ENCODE measurements at places on chromosomes 2 and 18.

- DNase-seq, result no peak
Observed at GRCh38 chr2:134610871-134611270, 107.9 kb downstream of the TMEM163 start.

DNA sequence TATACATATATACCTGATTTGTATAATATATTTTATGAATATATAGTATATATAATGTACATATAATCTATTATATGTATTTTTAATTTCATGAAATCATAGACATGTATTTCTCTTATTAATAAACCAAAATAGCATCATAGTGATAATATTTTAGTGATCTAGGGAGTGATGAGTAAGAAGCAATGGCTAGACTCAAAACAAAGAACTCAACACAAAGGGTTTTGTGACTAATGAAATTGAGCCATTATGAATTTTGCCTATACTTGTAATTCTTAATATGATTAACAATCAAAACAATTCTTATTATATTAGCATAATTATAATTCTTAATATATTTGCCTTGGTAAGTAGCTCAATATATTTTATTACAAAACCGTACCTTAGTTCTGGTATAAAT is 1614.1 kb upstream of the TMEFF2 start:
- no peak for DNase-seq

DNA sequence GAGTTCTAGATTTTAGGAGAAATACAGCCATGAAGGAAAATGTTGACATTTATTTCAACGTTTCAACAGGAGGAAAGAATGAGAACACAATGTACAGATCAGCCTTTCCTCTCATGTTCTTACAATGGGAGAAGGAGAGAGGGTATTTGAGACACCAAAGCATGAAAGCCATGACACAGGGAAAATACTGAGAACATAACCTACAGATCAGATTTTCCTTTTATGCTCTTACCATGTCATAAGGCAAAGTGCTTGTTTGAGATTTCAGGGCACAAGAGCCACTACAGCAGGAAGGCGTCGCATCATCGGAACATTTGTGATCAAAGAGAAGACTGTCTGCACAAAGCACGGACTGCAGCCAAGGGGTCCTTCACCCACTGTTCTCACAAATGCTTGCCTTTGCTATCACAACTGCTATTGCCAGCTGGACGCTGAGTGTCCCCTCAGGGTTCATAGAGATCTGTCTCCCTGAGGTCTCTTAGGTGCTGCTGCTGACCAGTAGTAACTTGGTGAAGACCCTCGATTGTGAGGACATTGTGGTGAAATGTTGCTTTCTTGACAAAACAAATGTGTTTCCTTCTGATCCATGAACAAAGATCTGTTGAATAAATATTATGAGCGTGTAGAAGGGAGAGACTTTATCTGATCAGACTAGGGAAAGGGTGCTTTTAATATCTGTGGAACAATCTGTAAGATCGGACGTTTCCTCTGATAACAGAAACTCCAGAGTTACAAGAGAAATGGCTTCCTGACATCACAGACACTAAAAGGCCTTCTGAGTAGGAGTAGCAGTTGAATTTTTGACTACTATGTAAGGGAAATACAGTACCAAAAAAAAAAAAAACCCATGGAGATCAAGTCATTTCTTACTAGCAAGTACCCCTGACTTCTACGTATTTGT is 6.4 kb upstream of the IL1RL1 start:
- DNase-seq, result no peak

- DNase-seq, result peak; percentile 46
Observed at GRCh38 chr2:127012868-127013267, 94.1 kb downstream of the BIN1 start.

DNA sequence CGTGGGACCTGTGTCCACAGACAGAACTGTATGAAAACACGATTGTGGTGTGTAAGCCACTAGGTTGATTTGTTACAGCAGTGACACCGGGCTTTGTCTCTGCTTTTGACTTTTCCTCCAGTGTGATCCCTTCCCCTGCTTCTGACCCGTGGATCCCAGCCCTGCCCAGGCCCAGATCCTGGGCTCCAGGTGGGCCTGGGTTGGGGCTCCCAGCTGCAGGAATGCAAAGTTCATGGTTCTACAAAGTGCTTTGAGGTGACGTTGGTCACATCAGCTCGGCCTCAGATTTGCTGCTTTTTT is 26.8 kb downstream of the HPCAL1 start:
- no peak for DNase-seq

GRCh38 chr2:165082479-165082878 is 121.4 kb downstream of the SCN3A start:
- DNase-seq, result no peak

GRCh38 chr2:168825126-168825525 is 22.7 kb downstream of the NOSTRIN start:
- no peak for DNase-seq

DNA sequence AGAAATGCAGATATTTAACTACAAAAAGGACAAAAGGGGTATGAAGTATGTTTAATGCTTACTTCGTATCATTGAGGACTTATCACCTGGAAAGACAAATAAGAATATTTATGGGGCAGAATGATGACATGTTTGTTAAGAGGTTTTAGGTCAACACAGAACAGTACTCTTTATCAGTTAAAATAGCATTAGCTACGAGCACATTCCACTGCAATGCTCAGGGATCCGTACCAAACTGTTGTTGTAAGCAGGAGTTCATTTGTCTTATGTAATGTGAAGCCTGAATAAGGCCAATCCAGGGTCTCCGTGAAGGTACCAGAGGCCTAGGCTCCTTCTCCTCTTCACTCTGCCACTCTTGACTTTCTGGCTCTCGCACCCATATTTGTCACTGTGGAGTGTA is 465.7 kb upstream of the NRP2 start:
- no peak for DNase-seq

DNA sequence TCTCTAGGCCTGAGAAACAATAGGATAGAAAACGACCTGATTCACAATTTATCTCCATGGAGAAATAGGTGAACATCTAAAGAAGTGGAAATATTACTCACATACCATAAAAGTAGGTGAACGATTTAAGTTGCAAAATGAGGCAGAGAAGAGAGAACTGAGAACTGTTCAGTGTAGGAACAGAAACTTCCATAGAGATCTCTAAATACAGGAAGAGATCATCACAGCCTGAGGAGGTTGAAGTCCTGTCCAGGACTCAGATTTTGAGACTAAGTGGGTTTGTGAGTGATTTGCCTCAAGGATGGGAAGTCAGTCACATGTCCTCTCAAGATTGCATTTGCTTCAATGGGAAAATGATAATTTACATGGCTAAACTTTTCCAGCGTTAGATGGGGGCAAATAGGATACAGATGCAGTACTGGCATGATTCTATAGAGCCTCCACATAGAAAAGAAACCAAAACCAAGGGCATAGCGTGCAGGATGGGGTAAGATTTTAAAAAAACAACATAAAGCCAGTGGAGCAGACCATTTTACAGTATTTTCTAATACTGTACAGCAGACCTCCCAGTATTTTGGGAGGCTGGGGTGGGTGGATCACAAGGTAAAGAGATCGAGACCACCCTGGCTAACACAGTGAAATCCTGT is 68.8 kb downstream of the MEP1B start:
- no peak for DNase-seq

DNA sequence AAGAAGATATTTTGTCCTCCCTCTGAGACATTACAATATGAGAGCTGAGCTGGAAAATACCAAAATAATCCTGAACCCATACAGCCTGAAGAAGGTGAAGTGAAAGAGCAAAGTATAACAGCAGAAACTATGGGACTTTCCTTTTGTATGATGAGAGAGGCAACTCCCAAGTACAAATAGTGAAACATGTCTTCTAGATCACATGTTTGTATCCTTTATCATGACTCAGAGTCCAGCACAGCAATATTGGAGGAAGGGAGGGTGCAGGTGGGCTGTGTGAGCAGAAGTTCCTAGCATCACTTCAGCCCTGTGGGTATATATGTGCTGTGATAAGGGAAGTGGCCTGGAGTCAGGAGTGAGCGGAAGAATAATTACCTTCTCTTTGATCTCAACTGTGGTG is 265.6 kb upstream of the NRXN1 start:
- no peak for DNase-seq

DNA sequence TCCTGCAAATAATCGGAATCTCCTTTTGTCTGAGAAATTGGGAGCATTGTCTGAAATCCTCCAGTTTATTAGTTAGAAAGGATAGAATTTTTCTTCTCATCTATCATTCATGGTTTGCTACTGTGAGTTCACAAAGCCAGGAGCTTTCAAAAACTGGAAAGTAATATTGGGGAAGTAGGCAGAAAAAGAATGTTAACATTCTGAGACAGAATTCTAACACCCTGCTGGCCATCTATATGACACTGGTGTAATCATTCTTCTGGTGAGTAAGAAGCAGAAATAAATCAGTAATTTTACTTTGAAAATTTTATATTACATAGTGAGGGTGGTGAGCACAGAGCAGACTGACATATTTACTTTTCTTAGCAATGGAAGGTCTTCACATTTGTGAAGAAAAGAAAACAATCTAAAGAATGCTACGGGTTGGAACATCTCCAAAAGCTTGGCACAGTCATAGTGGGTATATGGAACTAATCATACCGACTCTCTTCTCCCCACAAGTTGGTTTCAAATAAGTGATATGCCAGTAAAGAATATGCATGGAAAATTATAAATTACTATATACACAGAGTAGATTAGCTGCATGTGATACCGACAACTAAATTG is 344.9 kb downstream of the LPIN1 start:
- peak; percentile 35 for DNase-seq

DNA sequence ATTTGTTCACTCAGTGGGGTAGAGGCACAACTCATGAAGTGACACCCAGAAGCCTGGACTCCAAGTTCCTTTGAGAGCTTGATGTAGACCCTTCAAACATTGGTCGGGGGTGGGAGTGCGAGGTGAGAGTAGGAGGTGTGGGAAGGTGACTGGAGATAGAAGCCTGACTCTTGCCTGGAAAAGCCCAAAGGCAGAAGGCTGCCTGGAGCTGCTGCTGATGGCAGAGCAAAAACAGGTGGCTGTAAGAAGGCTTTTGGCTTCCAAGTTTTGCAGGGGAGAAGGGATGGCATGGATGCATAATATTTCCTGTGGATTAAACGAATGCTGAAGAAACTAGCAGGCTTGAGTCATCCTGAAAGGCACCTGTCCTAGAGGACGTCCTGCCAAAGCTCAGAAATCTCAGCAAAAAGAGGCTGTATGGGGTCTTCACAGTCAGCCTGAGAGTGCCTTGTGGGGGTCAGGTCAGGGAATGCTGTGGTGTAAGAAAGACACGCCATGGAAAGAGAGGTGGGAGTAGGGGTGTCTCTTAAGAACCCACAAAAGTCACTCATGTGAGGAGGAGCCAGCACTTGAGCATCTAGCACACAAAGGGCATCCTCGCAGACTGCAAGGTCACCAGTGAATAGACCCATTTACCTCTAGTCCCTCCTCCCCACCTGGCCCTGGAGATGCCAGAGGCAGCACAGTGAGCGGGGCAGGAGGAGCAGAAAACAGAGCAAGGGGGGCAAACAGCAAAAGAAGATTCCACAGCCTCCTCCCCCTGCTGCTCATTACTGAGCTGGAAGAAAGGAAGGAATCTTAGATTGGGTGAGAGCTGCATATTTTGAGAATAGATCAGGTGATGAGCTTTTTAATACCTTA is 37.5 kb downstream of the FASTKD2 start:
- no peak for DNase-seq

GRCh38 chr2:16121986-16122390 is 181.6 kb downstream of the MYCN start:
- no peak for DNase-seq

GRCh38 chr2:191885650-191886049 is 38.8 kb upstream of the CAVIN2 start:
- no peak for DNase-seq
